ENCODE measurements at places on chromosomes 2 and 18. TPM values are rescaled to one million over a fixed set of nuclear protein-coding genes. Genes with fewer than 3 reads are reported as not detected.
A peak's percentile ranks its signal among the peaks of the same experiment; 100 is the strongest.

DNA sequence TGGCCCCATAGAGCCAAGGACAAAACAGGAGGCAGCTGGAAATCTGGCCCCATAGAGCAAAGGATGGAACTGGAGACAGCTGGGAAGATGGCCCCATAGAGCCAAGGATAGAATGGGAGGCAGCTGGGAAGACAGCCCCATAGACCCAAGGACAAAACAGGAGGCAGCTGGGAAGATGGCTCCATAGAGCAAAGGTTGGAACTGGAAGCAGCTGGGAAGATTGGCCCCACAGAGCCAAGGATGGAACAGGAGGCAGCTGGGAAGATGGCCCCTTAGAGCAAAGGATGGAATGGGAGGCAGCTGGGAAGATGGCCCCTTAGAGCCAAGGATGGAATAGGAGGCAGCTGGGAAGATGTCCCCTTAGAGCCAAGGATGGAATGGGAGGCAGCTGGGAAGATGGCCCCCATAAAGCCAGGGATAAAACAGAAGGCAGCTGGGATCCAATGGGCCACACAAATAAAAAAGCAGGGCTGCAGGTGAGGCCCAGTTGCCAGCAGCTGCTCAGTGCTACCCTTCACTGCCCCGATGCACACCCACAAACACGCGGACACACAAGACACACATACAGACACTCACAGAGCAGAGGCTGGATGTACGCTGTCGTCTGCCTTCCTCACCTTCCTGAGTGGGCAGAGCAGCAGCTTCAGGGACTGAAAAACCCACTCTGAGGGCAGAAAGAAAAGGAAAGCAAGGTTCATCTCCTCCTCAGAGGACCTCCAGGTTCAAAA is 505.4 kb upstream of the MYT1L start:
- no peak for DNase-seq

DNA sequence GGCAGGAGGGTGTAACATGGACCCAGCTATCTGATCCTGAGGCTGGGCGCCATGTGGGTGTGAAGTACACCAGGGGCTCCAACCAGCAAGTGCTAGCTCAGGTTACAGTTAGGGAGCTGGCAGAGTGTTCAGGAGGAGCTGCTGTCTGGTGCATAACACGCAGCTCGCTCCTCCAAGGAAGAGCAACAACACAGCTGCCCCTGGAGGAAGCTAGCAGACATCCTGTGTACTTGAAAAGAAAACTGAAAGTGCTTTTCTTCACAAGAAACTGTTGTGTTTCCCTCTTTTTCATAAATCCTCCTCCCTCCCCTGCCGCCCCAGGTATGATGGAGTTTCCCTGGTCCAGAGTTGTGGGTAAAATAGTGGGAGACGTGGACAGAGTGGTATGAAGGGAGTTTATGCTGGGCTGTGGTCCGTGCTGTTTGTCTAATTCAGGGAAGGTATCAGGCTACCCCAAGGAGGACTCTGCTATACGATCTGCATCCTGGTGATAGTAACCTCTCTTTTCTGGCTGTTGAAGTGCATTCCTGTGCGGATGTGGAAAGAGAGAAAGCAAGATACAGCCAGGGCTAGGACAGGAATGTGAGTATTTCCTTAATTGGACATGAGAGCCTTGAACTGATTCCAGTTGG is 6.1 kb upstream of the LBH start:
- DNase-seq = no peak

GRCh38 chr2:84899304-84900204 is 5.9 kb upstream of the TMSB10 start:
- no peak for DNase-seq

DNA sequence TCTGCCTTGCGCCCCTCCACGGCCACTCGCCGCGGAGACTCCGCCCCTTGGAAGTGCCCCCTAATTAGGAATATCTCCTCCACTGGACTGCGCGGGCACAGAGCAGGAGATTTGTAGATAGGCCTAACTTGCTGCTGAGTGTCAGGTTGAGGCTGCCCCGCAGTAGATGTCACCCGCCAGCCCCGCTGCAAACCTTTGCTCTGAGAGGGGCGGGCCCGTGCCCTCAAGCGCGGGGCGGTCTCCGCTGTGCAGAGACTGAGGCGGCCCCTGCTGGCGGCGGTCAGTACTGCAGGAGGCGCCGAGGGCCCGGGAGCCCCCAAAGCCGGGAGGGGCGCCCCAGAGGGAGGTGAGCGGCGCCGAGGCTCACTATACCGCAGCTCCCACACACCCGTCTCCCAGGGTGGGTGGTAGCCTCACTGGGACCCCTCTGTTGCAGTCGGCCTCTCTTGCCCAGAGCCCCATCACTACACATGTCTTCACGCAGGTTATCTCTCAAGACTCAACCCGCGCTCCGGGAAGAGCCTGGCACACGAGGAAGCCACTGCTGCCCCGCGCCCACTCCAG is 2.9 kb upstream of the NEURL3 start:
- peak; percentile 94 for DNase-seq

Gene STPG4
- not detected for total RNA-seq

- DNase-seq = no peak
These were observed 547.2 kb downstream of the ZNF804A start for GRCh38 chr2:185145316-185146121.

DNA sequence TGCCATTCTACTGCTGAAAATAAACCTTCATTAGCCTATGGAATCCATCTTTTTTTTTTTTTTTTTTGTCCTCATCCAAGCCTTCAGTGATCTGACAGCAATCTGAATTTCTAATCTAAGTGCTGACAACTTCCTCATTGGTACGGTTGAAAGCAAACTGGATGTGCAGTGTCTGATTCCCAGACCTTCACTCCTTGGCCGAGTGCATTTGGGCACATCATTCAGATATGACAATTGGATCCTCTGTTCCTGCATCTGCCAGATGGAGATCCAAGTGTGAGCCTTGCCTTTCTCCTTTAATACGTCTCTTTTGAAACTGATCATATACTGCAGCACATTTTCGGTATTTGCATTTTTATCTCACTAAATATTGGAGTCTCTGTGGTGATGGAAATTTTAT is 713.1 kb downstream of the DCDC2C start:
- DNase-seq = no peak

GRCh38 chr2:43057742-43058725 is 168.4 kb downstream of the ZFP36L2 start:
- DNase-seq = no peak

Gene ERMN
- total RNA-seq = 0.59 TPM

- no peak for DNase-seq
These were observed 198.1 kb upstream of the NRP2 start for GRCh38 chr2:205484215-205484614.

Gene PLCD4
- 0.28 TPM for total RNA-seq

GRCh38 chr18:74665346-74665745 is 67.7 kb downstream of the ZNF407 start:
- no peak for DNase-seq

Gene ARL5A
- total RNA-seq = 73.2 TPM

- no peak for DNase-seq
These were observed 218.9 kb upstream of the NCKAP5 start for GRCh38 chr2:133787207-133787606.

DNA sequence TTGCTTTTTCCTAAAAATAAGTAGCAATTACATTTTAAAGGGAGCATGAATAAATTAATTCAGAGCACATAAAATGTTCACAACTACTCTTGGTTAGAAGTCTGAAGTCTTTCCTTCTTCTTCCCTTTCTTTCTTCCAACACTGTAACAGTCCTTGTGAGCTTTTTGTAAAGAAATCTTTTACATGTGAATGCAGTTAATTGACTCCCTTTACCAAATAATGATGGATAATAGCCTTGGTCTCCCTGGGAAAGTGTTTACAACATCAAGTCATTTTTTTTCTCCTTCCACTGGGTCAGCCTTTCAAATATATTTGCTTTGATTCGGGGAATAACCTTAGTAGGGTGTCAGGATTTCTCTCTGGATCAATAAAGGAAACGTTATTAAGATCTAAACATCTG is 39.1 kb downstream of the CALCRL start:
- DNase-seq = no peak

Gene SH2D6
- total RNA-seq = 0.50 TPM

Gene ZNF892
- 10.8 TPM for total RNA-seq

Gene MYCN
- total RNA-seq = 77.5 TPM

DNA sequence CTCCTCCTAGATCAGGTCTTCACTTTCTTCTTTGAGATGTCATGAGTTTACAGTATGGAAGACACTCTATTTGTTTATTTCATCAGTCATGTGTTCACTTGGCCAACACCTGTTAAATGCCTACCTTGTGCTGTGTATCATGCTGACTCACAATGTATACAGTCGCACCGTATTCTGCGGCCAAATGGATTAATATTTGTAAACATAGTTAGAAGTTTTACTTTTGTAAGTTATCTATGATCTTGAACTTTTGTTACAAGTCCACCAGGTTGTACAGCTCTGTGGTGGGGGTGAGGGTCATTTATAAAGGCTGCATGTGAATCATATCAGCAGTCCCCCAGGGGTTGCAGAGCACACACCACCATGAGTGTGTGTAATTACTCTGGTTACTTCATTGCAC is 408.7 kb upstream of the NRP2 start:
- no peak for DNase-seq

GRCh38 chr2:145654746-145655145 is 1134.8 kb upstream of the ZEB2 start:
- DNase-seq = no peak

Gene BCL11A
- total RNA-seq = 45.0 TPM

Gene DSEL
- total RNA-seq = 30.1 TPM

GRCh38 chr2:210363261-210363660 is 48.3 kb upstream of the MYL1 start:
- no peak for DNase-seq

- no peak for DNase-seq
These were observed 82.8 kb downstream of the TMEM17 start for GRCh38 chr2:62423235-62423634.

Gene NPHP1
- 2.5 TPM for total RNA-seq

Gene RAPGEF4
- 0.78 TPM for total RNA-seq

DNA sequence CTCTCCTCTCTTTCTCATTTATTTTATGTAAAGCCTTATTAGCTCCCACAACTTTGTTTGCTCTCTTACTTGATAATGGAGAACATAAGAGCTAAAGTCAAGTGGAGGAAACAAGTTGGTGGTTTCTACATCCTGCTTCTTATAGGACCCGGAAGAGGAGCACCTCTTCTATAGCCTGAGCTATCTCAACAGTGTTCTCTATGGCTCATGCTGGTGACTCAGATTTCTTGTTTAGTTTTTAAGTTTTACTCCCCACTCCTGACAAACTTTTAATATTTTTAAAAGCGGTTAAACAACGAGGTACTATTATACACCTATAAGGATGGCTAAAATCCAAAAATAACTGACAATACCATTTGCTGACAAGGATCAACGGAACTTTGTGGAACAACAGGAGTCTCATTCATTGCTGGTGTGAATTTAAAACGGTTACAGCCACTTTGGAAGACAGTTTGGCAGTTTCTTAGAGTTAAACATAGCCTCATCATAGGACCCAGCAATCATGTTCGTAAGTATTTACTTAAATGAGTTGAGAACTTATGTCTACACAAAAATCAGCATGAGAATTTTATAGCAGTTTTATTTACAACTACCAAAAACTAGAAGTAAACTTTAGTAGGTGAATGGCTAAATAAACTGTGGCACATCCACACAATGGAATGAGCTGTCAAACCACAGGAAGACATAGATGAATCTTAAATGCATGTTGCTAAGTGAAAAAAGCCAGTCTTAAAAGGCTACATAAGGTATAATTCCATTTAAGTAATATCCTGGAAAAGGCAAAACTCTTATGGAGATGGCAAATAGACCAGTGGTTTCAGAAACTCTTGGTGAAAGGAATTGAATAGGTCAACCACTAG is 12.7 kb upstream of the CDC42EP3 start:
- DNase-seq = no peak

DNA sequence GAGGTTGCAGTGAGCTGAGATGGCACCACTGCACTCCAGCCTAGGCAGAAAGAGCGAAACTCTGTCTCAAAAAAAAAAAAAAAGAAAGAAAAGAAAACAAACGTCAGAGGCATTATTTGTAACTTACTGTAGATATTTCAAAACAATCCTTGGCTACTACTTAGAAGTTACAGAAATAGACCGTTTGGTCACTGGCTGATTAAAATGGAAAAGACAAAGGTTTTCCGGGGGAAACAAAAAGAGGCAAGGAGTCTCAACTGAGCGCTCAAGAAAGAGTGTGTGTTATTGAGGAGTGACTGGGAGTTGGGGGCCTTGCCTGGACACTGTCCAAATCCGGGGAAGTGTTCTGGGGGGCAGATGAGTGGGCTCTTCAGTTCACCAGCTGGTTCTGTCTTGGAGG is 47.6 kb downstream of the TEX44 start:
- DNase-seq = no peak

DNA sequence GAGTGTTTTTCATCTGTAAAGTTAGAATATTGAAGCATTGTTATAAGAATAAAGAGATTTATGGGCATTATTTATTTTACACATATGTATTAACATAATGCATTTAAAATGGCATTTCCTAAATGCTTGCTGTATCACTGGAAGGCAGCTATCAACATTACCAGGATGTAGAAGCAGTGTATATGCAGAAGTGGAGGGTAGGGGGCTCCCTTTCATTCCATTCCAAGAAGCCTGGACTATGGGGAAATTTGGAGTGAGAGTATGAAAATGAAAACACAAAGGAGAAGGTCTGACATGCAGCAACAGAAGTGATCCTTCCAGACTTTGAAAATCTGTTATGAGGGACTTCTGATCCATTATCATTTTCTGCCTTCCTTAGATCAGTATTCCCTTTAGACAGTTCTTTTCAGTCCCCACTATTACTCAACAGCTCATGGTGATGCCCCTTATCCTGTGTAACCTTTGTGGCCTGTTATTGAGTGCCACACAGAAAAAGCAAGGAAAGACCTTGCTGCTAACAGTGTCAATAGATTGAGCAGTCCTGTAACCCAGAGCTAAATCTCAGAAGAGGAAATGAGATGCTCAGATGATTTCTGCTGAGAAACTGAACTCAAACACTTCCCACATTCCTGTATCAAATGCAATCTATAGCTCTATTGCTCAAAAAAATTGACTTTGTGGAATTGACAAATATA is 216.6 kb downstream of the HNMT start:
- DNase-seq = no peak

Gene SALL3
- total RNA-seq = 83.8 TPM

Gene GNLY
- not detected for total RNA-seq

DNA sequence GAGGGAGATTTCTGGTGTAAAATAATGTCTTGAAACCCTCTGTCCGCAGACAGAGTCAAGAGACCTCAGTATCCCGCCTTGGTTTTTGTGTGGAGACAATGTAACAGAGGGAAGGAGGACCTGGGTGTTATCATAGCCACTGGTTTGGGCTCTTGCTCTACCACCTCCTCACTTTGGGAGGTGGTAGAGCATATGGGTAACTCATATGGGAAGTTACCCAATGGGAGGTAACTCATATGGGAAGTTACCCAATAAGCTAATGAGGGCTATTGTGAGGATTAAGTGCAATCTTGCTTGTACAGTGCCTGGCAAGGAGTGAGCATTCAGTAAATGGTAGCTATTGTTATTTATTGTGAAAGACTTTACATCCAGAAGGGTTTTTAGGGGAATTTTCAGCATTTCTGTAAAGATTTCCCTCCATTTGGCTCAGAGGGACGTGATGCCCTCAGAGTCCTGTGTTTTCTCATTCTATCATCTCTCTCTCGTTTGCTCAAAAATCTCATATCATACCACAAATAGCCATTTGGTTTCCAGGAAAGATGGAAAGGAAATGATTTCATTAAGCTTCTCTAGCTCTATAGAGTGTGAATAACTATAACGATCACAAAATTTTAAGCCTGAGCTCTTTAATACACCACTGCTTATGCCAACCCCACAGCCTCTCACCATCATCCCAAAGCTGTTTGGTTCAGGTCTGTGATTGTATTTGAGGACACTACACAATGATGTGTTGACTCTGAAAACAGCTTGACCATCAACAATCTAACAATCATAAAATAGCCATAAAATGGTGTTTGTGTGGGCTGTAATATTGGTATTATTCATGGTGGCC is 307.7 kb downstream of the STK39 start:
- DNase-seq = no peak

- DNase-seq = no peak
These were observed 34.2 kb downstream of the CERS6 start for GRCh38 chr2:168490015-168490874.
